Central memory CD8-positive, alpha-beta T cell (primary cell): ENCODE measurements at places on chromosomes 12 and 14.

- no peak for DNase-seq
These were observed 38.5 kb downstream of the GLRX5 start for GRCh38 chr14:95573313-95573712.

DNA sequence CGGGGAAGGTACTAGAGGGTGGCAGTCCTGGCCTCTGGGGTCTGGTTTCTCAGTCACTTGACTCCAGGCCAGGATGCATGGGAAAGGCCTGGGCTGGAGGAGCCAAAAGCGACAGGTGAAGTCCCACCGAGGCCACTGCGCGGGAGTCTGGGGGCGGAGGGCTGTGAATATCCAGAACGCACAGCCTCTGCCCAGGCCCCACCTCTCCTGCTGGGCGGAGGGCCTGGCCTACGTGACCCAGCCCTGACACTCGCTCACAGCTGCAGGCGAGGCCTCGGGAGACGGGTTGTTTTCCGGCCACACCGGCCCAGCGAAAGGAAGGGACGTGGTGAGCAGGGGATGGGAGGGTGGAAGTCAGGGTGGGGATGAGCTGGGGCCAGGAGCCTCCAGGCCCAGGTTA lies 91.2 kb downstream of the RFLNA start:
- DNase-seq: no peak

DNA sequence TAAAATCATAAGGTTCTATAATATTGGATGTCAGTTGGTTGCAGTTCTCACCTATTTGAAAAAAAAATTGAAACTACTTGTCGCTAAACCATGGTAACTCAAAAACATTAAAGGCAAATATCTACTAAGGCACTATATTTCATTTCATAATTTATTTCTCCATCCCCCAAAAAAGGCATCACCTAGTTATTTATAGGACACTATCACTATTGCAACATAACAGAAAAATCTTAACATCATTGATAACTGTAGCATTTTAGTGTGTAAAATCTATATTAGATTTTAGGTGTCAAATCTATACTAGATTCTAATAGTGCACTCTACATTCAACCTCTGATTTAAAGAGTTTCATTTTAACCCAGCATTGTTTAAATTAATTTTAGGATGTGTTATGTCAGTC lies 1.7 kb downstream of the SPTSSA start:
- DNase-seq: no peak

DNA sequence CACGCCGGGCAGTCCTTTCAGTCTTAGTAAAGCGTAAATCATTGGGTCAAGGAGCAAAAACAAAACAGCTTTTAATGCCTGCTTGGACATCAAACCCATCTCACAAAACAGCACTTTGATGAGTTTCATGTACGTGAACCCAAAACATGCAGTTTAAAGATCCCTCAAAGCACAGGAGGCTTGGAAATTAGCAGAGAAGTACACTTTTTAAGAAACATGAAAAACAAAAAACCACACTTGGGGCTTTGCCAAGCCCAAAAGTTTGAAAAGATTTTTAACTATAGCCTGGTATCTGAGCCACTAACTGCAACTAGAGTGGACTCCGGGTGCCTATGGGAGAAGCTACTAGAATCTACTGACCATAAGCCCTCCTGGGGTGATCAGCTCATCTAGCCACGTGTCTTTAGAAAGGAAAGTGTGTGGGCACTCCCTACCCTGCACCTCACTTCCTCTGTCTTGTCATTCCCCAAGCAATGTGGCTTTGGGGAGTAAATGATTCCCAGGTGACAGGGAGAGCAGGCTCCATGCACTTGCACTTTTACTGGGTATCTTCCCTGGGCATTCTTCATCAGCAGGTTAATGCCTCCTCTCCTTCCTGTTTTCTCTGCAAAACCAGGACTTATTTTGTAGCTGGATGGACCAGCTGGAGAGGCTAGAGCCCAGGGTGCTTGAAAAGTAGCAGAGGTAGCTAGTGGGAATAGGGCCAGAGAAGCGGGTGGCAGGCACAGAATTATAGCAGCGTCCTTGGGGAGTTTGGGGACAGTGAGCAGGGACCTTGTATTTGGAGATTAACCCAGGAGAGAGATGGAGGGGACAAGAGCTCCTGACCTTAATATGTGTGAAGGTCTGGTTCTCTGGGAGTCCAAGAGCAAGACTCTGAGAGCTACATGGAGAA lies 339.3 kb downstream of the BCL11B start:
- no peak for DNase-seq

DNA sequence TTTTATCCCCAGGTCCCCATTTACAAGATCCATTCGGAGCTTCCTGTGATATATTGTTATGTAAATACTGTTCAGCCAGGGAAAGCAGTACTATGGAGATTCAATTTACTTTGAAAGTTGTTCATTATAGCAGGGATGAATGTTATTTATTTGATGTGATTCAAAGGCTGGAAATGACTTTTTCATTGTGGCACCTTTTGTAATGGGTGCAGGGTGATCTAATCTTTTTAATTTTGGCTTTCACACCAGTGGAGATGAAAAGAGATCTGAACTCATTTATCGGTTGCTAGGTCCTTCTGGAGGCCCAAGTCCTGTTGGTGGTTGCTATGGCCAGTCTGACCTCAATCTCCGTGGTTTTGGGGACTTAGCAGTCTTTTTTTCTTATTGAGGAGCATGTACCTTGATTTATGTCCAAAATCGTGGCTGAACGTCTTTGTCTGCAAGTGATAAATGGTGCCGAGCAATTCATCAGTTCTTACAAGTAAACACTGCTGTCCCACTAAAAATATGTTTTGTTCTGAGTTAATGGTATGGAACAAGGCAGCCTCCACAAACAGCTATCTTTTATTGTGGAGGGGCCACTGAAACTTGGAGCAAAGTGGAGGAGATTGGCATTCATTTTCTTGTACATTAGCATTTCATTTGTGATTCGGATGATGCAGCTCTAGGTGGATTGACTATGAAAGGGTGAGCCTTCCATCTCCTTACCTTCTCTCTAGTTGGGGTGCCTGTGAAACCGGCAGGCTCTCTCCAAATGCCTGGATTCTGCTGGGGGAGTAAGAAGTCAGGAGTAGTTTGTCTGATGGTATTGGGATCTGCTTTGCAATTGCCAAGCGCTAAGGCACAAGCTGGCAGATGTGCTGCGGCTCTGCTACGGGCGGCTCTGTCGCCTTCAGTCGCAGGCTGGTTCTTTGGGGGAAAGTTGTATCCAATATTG lies 2.0 kb downstream of the RMST start:
- no peak for DNase-seq

GRCh38 chr12:48866052-48866711 lies 512 bp upstream of the RND1 start:
- DNase-seq: no peak

DNA sequence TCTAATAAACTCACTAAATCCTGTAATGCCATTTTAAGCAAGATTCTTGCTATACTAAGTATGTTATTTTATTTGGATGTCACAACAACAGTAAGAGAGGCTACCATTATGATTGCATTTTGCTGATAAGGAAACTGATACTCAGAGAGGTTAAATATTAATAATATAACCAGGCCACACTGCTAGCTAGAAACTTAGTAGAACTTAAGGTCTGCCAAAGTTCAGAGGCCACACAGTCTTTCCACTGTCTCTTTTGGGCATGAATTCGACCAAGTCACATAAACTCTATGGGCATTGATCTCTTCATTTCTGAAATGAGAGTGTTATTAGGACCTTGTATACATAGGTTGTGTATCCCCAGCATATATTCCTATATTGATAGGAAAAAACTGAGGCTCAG lies 147.9 kb downstream of the SYNE2 start:
- DNase-seq: no peak

GRCh38 chr12:84996759-84997158 lies 39.3 kb downstream of the TSPAN19 start:
- DNase-seq: no peak

GRCh38 chr14:32559590-32559989 lies 230.5 kb downstream of the AKAP6 start:
- no peak for DNase-seq

GRCh38 chr14:70254476-70254961 lies 65.8 kb upstream of the SLC8A3 start:
- DNase-seq: no peak

DNA sequence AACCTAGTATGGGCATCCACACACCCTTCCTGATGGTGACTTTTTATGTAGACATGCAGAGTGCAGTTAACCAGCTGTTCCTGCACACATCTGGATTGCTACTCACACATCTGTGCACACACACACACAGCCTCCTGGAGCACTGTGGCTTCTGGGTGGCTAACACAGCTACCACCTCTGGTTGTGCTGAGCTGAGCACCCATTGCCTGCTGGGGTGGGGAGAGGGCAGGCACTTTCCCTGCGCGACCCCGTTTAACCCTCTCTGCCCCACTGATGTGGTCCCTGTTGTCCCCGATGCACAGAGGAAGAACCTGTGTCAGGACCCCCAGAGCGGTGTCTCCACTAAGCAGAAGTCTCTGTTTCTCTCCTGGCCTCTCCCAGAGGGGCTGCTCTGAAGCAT lies 14.4 kb upstream of the SERPINA3 start:
- DNase-seq: no peak

GRCh38 chr12:11607313-11608081 lies 42.0 kb upstream of the ETV6 start:
- no peak for DNase-seq

- no peak for DNase-seq
These were observed 39.5 kb downstream of the SYNE2 start for GRCh38 chr14:63892265-63892664.

- DNase-seq: no peak
These were observed 13.4 kb upstream of the KIF26A start for GRCh38 chr14:104125011-104125410.

GRCh38 chr14:96038920-96039632 lies at the start of gene C14orf132:
Gene C14orf132 (plus strand): TSS chr14:96039362. CDS start chr14:96039501, 139 bp downstream.
- DNase-seq: no peak

DNA sequence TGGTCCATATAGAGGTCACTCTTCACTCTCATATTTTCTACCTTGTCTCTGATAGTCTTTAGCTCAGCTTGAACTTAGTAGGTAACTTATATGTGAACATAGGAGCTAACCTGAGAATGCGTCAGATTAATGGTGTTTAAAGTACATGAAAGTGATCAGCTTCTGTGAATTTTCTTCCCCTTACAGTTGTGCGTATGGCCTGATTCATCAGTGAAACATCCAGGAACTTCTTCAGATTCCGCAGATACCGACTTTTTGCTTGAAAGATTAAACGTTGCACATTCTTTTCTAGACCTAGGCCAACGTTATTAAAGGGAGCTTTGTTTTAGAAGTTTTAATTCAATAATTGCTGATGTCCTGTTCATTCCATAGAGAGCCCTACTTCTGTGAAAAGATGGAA lies 1945.1 kb upstream of the SEL1L start:
- DNase-seq: no peak

- no peak for DNase-seq
These were observed 127.7 kb downstream of the ZFP36L1 start for GRCh38 chr14:68665131-68665530.

- no peak for DNase-seq
These were observed 59.5 kb downstream of the ARID2 start for GRCh38 chr12:45789025-45789424.
